Bronchial epithelial cell (primary cell): ENCODE measurements at places on chromosomes 6 and 20. TPM values are rescaled to one million over a fixed set of nuclear protein-coding genes. Genes with fewer than 3 reads are reported as not detected.

- DNase-seq: peak; percentile 91
These were observed 900.7 kb downstream of the TFAP2A start for GRCh38 chr6:9514146-9514545.

Gene DACT2
- total RNA-seq: 0.26 and 1.3 TPM in 2 replicates

Gene DLK2
- total RNA-seq: 4.1 and 8.2 TPM in 2 replicates

- DNase-seq: no peak
These were observed 49.5 kb downstream of the DOK5 start for GRCh38 chr20:54524849-54525248.

GRCh38 chr6:101832371-101832770 lies 438.9 kb downstream of the GRIK2 start:
- DNase-seq: no peak

Gene TP53TG5
- 0.13 TPM in 1 of 2 replicates, not detected in the other for total RNA-seq

Gene CALHM5
- total RNA-seq: under 0.01 TPM in 1 of 2 replicates, not detected in the other

DNA sequence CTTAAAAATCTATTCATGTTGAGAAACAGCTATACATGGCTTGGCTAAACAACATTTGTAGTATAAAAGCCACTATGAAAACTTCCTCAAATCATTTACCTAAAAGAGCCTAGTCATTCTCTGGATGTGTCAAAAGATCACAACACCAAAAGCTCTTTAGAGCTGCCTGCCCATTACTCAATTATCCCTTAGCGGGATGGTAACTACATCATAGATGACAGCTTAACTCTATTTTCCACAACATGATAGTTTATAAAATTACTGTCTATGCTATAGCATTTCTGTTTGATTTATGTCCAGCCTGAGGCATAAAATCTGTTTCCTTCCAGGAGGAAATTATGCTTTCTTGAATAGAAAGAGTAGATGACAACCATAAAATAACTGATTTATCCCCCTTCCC lies 777.6 kb upstream of the HS3ST5 start:
- no peak for DNase-seq

- DNase-seq: no peak
These were observed 12.9 kb upstream of the BEND3 start for GRCh38 chr6:107128175-107128574.

- DNase-seq: peak; percentile 54
These were observed 258.6 kb downstream of the ADGB start for GRCh38 chr6:146857180-146857979.

GRCh38 chr6:124400261-124400999 lies 561.8 kb upstream of the RNF217 start:
- no peak for DNase-seq

Gene APCDD1L
- under 0.01 TPM in 1 of 2 replicates, not detected in the other for total RNA-seq

- no peak for DNase-seq
These were observed 69.6 kb downstream of the HFE start for GRCh38 chr6:26156850-26157250.

Gene ELOVL2
- total RNA-seq: under 0.01 TPM in 1 of 2 replicates, not detected in the other

DNA sequence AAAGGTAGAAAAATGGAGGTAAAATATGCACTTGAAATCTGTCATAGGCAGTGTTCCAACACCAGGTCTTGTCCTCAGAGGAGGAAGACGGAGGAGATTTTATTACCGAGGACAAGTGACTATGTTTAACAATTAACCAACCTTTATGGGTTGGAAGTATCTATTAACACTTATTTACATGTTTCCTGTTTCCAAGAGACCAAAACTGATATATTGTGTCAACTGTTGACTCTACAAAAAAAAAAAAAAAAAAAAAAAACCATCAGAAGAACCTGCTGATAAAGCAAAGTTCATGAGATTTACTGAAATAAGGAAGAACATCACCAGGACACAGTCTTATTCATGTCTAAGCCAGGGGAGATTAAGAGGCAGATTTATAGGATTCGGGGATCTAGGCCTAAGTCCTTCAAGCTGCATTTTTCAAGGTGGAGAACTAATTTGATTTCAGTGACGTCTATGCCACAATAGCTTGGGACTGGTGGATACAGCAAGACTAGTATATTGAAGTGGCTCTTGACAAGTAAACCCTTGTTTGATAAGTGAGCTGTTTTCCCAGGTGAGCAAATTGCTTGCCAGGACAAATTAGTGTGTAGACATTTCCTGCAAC lies 126.6 kb upstream of the NAA20 start:
- DNase-seq: no peak

- no peak for DNase-seq
These were observed 29.0 kb upstream of the BCLAF1 start for GRCh38 chr6:136318676-136319075.

Gene EMILIN3
- not detected in 2 replicates for total RNA-seq

DNA sequence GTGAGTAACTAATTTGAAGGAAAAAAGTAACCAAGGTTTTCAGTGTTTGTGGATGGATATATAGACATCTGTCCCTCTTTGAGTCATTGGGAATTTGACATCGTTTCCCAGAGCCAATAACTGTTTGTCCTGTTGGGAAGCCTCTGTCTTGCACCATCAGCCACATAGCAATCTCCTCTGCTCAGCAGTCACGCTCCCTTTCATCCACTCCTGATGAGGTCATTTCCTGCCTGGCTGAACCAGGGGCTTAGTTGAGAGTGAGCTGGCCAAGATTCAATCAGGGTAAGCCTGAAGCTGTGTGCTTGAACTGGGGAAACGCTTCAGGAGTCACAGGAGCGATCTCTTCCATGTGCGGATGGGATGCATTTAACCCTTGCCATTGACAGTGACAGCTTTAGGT lies 121.5 kb upstream of the FOXQ1 start:
- peak; percentile 97 for DNase-seq

GRCh38 chr6:4405621-4406212 lies 270.3 kb upstream of the ECI2 start:
- DNase-seq: no peak

DNA sequence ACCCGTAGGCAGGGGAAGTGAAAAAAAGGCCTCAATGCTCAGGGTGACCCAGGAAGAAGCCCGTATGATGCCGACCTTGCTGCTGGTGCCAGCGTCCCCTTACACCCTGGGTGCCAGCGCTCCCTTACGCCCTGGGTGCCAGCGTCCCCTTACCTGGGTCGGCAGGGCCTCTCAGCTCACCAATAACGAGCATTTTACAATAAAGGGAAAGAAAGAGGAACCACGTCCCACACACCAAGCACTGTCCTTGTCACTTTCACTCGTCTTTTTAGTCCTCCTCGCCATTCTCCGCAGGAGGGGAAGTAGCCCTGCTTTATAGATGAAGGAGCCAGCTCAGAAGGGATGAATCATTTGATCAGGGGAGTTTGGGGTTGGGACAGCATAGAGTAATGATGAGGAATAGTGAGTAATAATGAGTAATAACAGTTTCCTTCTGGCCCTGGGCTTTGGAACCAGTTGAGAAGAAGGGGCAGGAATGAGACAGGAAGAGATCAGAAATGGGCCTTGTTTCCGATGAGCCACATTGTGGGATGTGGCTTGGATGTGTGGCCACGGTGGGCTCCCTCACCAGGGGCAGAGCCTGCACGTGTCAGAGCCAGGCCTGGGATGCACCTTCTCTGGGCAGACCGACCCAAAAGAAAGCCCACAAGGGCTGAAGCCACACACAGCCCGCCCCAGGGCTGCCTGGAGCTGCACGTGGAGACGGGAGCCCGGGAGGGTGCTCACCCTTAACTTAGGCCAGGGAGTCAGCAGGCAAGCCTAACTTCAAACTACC lies 75.7 kb downstream of the SYNJ2 start:
- DNase-seq: peak; percentile 98

GRCh38 chr20:62238569-62239277 lies 402 bp downstream of the OSBPL2 start:
- no peak for DNase-seq

DNA sequence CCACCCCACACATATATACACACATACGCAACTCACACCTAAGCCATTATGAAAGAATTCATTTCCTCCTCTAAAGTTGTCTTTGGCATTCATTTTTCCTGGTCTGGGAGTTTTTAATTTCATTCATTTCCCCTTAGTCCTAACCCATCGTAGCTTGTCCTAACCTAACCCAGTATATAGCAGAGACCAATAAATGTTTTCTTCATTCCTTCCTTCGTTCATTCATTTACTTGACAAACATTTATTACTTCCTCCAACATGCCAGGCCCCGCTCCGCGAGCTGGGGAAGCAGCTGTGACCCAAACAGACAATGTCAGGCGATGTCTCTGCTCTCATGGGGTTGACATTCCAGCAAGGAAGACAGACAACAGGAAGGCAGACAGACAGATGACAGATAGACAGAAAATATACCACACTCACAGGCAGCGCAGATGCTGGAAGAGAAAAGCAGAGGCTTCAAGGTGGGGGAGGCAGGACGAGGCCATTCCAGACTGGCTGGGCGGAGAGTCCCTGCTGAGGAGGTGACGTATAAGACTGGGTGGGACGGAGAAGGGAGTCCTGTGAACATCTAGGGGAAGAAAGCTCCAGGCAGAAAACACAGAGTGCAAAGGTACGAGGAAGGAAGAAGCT lies 33.7 kb upstream of the SIRPA start:
- peak; percentile 52 for DNase-seq

GRCh38 chr6:7073821-7074525 lies 33.8 kb upstream of the RREB1 start:
- DNase-seq: no peak

DNA sequence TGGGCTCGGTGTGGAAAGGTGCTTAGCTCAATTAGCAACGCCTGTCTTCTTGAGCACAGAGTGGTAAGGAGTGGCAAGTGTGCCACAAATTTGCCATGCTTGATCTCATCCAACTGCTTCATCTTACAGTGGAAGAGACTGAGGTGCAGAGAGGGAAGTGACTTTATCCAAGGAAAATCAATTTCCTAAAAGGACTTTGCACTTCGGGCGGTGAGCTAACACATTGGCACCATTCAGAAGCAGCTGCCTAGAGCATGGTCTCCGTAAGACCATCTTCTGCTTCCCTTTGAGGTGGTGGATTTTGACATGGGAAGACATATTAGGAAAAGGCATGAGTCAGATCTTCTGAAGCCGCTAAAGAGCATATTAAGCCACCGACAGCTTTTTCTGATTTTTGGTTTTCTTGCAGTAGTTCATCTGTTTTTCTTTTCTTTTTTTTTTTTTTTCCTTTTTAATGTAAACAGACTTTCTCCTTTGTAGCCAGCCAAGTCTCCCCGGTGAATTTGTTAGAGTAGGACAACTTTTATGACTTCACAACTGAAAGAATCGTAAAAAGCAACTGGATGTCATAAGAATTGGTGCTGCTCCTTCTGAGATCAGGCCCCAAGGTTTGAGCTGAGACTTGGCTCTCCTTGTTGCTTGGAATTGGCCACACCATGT lies 273.2 kb downstream of the CDC5L start:
- DNase-seq: no peak

DNA sequence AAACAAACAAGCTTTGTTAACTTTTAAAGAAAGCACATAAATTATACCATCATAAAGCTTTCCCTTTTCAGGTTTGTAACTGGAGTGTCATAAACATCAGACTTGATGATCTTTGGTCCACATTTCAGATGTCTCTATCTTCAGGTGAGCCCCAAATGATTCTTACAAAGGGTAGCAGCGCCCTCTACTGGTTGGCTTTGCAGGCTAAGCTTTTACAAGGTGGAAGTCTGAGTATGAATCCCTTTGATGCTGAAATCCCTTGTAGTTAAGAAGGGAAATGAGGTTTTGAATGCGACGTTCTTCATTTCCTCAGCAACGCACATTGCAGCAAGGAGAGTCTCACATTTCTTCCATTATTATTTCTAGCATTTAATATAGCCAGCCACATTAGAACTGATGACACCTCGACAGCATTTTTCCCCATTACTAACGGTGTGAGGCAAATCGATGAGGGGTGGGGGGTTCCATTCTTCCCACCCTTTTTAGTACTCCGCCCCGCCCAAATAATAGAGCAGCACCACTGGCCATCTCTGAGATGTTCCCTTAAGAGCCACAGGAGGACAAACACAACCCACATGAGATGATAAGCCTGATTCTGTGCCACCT lies 126.3 kb upstream of the NT5E start:
- peak; percentile 72 for DNase-seq

DNA sequence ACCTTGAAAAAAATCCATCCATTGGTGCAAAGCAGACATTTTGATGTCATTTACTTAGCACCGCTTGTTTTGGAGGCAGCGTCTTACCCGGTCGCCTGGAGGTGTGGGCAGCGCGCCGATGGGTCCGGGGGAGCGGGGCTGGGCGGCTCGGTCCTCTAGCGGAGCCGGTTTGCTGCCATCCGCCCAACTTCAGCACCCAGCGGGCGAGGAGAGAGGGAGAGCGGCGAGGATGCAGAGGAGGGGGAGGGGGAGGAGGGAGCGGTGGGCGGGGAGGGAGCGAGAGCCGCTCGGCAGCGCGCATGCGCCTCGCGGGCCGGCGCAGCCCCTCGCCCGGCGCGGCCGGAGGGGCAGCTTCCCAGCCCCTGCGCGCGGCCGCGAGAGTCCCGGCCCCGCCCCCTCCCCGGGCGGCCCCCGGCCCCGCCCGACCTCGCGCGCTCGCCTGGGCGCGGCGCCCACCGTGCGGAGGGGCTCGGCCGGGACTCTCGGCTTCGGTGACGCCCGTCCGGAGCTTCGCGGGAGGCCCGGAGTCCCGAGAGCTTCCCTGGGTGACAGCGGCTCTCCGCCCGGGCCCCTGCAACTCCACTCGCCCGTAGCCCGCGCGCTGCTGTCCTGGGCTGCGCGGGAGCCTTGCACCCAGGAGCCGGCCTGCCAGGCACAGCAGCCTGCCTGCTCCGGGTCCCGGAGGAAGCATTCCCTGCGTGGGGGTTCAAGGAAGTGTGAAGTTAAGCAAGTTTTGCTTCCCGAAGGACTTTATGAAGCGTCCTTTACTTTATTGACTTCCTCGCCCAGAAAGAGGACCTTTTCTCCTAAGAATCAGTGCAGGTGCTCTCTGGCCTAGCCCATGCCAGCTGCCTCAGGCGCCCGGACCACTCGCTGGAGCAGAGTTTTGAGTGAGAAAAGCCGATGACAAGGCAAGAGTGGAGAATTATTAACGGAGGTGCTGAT lies at the start of gene RGS17:
TSS of gene RGS17 (minus strand) at position 246 of the 945 bp plus-strand sequence. CDS start 87,264 bp downstream, outside the sequence.
- no peak for DNase-seq

Gene SNRPB
- 196 and 280 TPM in 2 replicates for total RNA-seq

DNA sequence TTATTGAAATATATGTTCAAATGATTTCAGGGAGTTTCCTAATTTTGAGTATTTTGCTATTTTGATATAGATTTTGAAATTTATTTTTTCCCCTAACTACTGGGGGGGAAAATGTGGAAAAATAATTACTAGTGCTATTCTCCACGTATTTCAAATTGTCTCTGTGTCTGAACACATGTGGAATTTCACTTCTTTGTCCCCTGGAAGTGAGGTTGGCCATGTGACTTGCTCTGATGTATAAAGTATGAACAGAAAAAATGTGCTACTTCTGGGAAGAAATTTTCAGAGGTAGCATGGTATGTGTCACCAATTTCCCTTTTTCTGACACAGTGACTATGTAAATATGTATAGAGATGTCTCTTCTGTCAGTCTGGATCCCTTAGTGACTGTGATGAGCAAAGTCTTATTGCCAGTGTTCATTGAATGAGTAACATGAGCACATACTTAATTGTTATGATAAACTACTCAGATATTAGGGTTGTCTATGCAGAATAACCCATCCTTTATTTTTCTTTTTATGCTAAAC lies 215.4 kb upstream of the CCN2 start:
- DNase-seq: no peak
